ENCODE measurements at places on chromosomes 7 and 10.

- DNase-seq = no peak
These were observed 172.6 kb upstream of the CACNA2D1 start for GRCh38 chr7:82616059-82616728.

GRCh38 chr7:156004265-156005201, 192.3 kb upstream of the SHH start:
- no peak for DNase-seq

- DNase-seq = no peak
These were observed 19.3 kb downstream of the ZNF786 start for GRCh38 chr7:149071182-149071635.

DNA sequence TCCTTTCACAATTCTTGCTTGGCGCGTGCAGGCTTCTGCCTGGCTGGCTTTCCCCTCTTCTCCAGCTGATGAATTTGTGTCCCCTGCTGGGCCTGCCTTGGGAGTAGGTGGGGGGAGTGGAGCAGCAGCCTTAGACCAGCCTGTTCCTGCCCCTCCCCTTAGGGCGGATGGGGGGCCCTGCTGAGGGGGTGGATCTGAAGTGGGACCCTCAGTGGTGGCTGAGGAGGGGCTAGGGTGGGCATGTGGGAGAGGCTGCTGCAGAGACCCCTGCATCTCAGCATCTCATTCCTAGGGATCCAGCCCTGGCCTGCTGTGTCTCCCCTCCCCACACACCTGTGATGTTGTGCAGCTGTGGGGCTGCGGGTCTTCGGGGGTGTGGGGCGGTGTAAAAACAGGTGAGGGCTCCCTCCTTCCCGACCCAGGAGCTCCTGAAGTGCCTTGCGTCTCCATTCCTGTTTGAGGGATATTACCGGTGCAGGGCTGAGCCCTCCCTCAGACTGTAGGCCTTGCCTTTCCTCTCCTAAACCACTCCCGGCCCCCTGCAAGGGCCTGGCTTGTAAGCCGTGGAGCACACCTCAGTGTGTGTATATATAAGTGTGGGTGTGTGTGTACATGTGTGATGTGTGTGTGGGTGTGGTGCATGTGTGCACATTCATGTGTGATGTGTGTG, 24.7 kb downstream of the ADCYAP1R1 start:
- no peak for DNase-seq

- DNase-seq = no peak
These were observed 100.5 kb upstream of the NRP1 start for GRCh38 chr10:33434933-33435332.

- DNase-seq = no peak
These were observed 23.9 kb upstream of the AP5Z1 start for GRCh38 chr7:4751398-4751947.

- no peak for DNase-seq
These were observed 50.2 kb downstream of the KCNH2 start for GRCh38 chr7:150927956-150928344.

GRCh38 chr10:78464856-78465267, 431.2 kb downstream of the RPS24 start:
- no peak for DNase-seq
